Suprapubic skin (tissue), 4 donors: ENCODE measurements at places on chromosomes 13 and 19.

GRCh38 chr13:48908381-48909055 lies 67.2 kb upstream of the FNDC3A start:
- DNase-seq, result no peak

GRCh38 chr13:55013051-55013450 lies 1984.4 kb downstream of the OLFM4 start:
- no peak for DNase-seq

DNA sequence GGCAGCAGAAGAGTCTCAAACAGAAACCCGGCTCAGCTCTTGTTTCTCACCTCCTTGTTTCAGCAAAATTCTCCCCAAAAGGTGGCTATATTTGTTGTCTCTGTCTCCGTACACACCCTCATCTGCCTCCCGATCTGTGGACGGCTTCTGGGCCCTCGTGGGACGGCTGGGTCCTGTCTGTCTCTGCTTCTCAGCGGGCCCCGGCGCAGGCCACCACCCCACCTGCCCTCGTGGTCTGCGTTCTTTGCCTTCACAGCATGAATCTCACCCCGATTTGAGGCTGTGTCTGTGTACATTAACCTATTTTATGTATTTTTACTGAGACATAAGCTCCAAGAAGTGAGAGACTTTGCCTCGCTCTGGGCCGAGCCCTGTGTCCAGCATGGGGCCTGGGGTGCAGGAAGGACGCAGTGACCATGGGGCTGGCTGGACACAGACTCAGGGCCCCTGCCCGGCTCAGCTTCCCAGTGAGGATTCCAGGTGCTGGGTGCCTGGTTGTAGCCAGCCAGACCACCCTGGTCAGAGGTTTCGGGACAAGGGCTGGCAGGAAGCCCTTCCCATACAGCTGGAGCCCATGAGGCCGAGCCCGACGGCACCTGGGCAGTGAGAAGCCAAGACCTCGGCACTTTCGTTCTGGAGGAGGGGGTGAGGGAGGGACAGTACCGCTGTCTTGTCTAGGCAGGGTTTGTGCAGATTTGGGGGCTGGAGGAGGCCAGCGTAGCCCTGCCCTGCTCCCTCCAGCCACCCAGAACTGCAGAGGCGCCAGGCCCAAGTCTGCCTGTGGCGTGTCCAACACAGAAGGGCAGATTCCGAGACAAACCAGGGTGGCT lies 78.5 kb upstream of the MCF2L start:
- DNase-seq, result no peak

DNA sequence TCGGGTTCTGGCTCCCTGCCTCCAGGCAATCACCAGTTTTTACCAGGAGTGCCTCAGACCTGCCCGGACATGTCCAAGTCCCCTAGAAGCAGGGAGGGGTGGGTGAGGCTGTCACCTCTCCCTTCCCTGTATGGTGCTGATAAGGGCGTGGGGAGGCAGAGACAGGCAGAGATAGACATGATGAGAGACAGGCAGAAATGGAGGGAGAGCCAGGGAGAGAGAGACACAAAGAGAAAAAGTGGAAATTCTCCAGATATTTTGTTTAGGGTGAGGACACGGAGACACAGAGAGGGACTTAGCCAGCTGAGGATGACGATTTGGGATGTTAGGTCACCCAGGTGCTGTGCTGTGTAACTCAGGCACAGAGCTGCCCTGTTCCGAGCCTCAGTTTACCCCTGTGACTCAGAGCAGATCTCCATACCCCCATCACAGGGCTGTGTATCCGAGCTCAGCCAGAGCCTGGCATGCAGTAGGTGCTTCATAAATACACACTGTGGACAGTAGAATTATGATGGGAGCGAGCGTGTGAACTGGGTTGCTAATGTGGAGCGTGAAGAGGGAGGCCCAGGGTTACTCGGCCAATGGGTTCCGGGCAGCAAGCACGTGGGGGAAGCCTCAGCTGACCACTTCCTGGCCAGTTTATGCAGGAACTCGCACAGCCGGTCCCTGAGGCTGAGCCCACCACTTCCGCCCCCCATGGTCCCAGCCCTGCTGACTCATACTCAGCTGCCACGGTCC lies 11.9 kb upstream of the GDF15 start:
- DNase-seq, result peak; percentile 94

GRCh38 chr19:37593996-37594303 lies 642 bp downstream of the ZNF571 start:
- DNase-seq, result no peak

GRCh38 chr19:44720945-44721344 lies 22.0 kb downstream of the CEACAM16 start:
- no peak for DNase-seq

GRCh38 chr19:35978832-35979365 lies 16.1 kb upstream of the SDHAF1 start:
- DNase-seq, result no peak

GRCh38 chr19:36483653-36484052 lies 5.7 kb downstream of the ZNF566 start:
- DNase-seq, result no peak

DNA sequence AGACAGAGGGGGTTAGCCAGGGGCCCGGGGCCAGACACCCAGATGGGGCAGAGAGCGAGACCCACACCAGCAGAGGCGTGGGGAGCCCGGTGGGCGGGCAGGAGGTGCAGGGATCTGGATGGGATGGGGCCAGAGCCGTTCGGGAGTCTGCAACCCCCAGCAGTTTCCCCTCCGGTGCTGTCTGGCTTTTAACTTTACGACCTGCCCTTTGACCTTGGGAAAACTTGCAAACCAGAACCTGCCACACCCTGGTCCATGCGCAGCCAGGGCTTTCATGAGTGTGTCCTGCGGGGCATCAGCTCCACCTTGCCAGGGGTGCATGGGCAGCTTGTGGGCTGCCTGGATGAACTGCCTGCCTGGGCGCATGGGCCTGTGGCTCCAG lies 9.8 kb downstream of the JOSD2 start:
- no peak for DNase-seq

- no peak for DNase-seq
Observed at GRCh38 chr13:95406176-95406575, 104.9 kb upstream of the ABCC4 start.

DNA sequence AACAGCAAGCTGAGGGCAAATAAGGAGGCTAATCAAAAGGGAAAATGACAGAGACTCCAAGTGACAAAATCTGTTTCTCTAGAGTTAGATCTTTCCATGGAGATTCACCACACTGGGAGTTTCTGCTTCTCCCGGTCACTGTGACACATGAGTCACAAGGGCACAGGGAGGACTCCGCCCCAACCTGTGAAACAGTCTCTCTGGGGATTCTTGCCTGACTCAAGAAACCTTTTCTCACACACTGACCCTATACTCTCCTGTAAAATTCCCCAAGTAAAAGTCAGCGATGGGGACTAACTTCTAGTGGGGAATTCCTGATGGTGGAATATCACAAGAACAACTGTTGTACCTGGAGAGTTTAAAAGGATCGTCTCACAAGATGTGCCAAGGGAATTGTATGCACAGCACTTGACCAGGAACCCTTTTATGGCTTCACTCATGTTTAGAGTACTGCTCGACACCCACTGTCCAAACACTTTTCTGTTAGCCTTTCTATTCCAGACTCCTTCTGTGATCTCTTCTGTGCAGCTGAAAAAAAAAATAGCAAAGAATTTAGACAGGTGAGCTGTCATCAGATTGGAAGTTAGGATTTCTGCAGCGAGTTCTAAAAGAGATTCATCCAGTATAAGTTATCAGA lies 46.8 kb upstream of the URAD start:
- DNase-seq, result no peak

DNA sequence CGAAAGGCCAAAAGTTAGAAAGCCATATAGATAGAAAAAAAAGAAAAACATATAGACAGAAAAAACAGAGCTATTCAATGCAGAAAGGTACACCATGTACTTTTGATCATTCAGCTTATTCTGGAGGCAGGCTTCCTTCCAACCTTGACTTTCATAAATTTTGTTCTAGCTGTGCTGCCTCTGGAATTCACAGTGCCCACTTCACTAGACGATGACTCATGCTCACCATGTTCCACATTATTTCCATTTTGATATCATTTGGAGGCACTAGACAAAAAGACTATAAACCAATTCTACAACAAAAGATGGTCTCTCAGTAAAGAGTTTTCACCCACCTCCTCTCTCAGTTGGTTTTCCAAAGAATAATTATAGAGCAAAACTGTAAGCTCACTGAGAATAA lies 229.0 kb upstream of the IPO5 start:
- no peak for DNase-seq

DNA sequence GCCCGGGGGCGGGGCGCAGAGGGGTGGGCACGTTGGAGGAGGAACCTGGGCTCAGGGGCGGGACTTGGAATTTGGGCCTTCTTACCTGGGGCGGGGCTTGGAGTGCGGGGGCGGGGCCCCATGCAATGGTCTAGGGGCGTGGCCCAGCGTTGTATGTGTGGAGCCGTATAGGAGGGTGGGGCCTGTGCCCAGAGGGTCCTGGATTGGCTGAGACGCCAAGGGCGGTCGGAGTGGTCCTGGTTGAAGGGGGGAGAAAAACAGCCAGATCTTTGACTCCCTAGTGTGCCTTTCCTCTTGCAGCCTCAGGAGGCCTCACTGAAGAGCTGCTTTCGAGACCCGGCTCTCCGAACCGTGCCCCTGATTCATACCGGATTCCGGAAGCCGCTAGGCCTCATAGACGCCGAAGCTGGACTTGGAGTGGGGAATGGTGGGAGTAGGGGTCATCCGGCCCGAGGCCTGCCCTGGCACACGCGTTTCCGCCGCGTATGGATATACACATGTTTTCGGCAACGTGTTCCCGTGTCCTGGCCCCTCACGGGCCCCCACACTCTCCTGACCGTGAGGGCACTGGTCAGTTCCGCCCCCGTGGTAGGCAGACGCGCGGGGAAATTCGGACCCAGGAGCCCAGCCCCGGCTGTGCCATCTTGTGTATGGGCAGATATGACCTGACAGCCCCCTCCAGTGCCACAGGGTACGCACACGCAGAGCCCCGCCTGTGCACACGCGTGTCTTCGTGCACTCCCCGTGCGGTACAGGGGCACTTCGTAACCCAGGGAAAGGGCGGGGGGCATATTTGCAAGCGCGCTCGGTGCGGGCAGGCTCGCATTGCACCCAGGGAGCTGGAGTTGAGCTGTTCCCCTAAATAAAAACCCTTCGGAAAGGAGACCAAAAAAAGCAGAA lies 661 bp upstream of the PRR12 start:
- DNase-seq, result peak; percentile 98

GRCh38 chr13:71339005-71339404 lies 528.0 kb downstream of the DACH1 start:
- DNase-seq, result no peak

DNA sequence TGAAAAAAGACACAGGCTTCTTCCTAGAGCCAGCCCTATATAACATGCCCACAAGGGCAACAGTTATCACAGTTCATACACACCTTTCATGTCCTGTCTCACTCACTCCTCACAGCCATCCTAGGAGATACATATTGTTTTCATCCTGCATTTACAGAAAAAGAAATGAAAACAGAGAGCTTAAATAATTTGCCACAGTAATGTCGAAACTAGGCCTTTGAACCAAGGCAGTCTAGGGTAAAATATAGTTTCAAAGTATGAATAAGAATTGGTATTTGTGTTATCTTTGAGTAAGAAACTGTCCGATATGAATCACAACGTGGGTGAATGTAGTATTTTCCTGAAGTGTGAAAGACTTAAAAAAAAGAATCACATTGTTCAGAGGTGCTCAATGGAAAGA lies 26.8 kb downstream of the CLDN10 start:
- no peak for DNase-seq

DNA sequence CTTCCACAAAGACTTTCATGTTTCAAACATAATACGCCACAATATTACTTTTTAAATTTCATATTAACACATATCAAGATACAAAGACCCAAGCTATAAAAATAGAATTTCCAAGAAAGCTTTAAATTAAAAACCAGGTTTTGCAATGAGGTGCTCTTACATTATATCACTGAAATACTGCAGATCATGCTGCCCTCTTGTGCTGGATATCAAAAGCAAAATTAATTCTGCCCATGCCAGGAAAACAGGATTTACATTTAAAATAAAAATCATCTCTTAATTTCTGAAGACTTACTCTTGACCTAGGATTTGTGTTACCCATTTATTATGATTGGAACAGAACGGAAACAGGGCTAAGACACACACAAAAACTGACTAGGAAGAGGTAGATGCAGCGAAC lies 145.0 kb downstream of the ABCC4 start:
- no peak for DNase-seq

GRCh38 chr19:53853707-53854106 lies 14.0 kb upstream of the MYADM start:
- DNase-seq, result no peak

DNA sequence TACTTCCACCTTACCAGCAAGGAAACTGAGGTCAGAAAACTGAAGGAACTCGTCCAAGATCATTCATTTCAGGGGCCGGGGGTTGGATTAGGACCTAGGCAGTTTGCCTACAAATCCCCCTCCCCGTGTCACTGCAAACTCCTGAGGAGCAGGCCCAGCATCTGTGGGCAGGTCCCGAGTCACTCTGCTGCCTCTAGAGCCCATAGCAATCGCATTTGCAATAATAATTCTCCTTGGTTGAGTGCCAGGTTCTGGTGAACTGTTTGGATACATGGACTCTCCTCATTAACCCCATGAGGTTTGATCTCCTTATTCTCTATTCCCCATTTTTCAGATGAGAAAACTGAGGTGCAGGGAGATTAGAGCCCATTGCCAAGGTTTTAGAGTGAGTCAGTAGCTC lies 903 bp downstream of the PIN1 start:
- DNase-seq, result no peak

- no peak for DNase-seq
Observed at GRCh38 chr19:3351702-3352447, 14.5 kb upstream of the NFIC start.

GRCh38 chr13:63093907-63094469 lies 1678.3 kb upstream of the PCDH20 start:
- DNase-seq, result no peak

DNA sequence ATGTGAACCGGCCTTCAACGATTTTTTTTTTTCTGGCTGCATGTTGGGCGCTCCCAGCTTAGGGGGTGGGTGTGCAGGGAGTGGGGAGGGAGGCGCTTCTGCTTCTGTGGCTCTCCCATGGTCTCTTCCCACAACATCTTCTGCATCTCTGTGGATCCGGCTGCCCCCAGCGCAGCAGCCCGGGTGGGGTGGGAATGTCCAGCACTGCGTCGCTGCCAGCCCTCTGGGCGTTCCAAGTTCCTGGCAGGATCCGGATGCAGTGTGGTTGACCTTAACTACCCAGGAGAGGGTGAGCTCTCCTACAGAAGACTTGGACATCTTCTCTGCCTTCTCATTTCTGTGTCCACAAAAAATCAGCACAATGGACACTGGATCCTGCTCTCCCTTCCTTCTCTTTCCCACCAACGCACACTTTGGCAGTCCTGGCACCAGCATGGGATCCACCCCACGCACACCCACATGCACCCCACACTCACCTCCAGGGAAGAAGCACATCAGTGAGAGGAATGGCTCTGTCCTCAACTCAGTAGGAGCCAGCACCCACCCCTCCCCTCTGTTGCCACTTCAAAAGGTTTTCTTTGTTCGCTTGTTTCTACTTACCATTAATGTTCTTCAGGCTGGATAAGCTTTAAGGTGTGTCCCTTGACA lies 177.3 kb downstream of the COL4A1 start:
- no peak for DNase-seq
